Hematopoietic multipotent progenitor cell (in vitro differentiated cells): ENCODE measurements at places on chromosomes 13 and 19.
A peak's percentile ranks its signal among the peaks of the same experiment; 100 is the strongest.

DNA sequence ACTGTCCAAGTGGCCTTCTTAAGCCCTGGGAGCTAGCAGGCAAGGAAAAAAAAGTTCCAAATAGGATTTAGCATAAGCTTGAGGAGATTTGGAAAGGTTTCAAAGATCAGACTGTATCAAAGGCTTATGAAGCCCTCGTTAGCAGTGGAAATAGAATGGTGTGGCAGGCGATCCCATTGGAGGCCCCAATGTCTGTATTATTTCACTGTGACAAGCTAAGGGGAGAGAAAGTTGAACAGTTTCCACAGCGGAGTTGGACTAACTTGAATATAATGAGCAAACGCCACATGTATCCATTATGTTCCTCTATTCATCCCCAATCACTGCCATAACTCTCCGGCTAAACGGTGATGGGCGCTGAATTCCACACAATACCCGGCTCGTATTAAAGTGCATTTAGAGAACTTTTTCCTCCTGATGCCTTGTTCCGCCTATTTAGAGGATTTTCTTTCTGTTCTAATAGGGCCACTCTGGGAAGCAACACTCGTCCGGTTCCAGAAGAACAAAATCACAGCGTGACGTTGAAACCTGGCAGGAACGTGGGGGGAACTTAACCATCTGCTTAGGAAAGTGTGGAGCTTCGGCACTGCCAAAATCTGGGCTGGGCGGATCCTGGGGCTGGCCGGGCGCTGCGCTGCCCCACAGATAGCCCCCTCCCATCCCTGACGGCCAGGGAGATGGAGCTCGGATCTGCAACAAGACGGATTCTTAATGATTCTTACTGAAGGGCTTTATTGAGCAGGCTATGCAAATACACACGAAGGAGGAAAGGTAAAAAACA, 1.0 kb upstream of the PCDH8 start:
- DNase-seq, result no peak

DNA sequence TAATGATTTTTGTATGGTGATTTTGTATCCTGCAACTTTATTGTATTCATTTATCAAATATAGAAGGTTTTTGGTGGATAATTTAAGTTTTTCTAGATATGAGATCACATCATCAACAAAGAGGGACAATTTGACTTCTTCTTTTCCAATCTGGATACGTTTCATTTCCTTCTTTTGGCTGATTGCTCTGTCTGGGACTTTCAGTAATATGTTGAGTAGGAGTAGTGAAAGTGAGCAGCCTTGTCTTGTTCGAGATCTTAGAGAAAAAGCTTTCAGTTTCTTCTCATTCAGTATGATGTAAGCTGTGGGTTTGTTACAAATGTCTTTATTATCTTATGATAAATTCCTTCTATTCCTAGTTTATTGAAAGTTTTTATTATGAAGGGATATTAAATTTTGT, 352.0 kb upstream of the DACH1 start:
- no peak for DNase-seq

- peak; percentile 56 for DNase-seq
Observed at GRCh38 chr19:42401365-42402303, 11.5 kb upstream of the CNFN start.

DNA sequence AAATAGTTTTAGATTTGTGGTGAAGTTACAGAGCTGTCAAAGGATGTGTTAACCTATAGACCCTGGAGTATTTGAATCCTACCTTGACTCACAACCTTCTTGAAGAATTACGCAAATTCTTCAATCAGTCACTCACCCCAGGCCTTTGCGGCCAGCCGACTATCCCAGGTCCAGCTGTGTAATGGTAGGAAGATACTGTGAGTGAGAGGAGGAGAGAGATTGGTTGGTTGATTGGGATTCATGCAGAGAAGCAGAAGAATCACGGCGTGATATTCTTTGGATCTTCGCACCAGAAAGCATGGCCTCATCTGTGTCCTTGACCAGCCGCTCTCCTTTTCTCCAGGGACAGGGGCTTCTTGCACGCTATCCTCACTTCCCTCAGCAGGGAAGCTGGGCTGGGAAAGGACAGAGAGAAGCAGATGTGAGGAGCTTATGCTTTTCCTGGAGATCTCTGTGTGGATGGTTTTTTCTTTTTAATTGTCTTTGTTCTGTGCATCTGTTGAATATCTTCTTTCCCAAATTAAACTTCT, 249.1 kb downstream of the GGACT start:
- no peak for DNase-seq

- DNase-seq, result peak; percentile 8
Observed at GRCh38 chr13:32988608-32989289, 27.5 kb upstream of the KL start.

GRCh38 chr13:33017323-33017929, 1.2 kb downstream of the KL start:
- DNase-seq, result no peak

GRCh38 chr19:29172302-29172701, 40.6 kb downstream of the UQCRFS1 start:
- DNase-seq, result no peak

DNA sequence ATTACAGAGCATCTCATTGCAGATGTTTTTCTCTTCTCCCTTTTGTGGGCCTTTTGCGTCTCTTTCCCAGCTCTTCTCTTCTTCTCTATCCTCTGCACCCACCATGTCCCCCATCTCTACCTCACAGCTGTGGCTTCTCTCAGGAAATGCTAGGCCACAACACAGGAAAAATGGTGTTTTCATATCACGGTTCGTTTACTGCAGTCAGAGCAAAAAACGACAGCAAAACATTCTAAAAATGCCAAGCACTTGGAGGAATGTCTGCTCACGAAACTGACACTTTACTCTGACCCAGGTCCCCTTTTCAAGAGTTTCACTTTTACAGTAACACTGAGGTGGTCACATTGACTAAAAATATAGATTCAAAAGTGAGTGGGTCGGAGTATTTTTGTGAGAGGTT, 152.2 kb downstream of the DCT start:
- DNase-seq, result no peak

GRCh38 chr13:39370554-39370953, 232.4 kb downstream of the LHFPL6 start:
- DNase-seq, result no peak

GRCh38 chr19:17721821-17722220, 2.5 kb downstream of the MAP1S start:
- peak; percentile 43 for DNase-seq

DNA sequence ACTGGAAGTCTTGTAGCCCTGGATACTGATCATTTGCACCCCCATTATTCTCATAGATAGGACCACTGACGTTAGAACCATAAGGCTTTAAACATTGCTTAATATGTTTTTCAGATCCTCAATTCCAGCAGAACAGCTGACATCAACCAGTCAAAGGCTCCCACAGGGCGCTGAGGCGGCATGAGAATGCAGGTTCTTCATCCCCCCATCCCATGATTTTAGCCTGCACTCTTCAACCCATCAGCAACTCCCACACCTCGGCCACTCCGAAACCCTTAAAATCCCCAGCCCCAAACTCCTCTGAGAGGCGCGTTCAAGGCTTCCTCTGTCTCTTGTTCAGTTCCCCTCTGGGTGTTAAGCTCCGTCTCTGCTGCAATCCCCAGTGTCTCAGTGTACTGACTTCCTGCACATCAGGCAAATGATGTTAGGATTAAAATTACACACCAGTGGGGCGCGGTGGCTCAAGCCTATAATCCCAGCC, 24.3 kb upstream of the LAMP1 start:
- no peak for DNase-seq

GRCh38 chr19:40936755-40937154, 54.3 kb upstream of the CYP2B6 start:
- no peak for DNase-seq

- no peak for DNase-seq
Observed at GRCh38 chr19:14440049-14440448, 6.9 kb downstream of the PKN1 start.

DNA sequence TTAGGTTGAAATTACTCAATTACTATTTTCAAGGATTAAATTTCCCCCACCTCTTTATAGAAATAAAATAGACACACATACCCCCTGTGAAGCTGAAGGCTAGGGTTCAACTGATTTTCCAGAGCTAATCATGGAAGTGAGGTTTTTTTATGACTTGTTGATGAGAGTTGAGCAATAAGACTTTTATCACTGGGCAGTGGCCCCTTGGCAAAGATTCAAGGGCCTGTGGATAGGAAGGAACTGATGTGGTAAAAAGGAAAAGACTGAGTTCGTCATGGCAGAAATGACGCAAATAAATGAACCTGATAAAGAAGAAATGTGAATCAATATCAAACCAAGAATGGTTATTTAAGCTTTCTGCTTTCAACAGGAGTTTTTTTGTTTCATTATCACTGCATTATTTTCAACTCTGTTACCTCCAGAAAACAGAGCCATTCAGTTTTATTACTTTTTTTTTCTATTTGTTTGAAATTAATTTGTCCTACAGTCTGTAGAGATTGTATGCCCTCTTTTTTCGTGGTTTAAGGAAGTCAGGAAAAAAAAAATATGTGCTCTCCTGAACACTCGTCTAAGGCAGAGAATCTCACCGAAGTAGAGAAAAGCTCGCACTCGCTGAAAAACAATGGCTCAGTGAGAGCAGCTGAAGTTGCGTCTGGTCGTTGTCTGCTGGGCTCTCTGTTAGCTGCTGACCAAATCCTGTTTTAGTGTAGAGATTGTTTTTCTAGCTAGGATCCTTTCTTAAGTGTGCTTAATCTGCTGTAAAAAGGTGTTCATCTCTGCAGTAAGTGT, 38.9 kb downstream of the STOML3 start:
- no peak for DNase-seq
